Neural progenitor cell (in vitro differentiated cells): ENCODE measurements at places on chromosomes 3 and 15.

DNA sequence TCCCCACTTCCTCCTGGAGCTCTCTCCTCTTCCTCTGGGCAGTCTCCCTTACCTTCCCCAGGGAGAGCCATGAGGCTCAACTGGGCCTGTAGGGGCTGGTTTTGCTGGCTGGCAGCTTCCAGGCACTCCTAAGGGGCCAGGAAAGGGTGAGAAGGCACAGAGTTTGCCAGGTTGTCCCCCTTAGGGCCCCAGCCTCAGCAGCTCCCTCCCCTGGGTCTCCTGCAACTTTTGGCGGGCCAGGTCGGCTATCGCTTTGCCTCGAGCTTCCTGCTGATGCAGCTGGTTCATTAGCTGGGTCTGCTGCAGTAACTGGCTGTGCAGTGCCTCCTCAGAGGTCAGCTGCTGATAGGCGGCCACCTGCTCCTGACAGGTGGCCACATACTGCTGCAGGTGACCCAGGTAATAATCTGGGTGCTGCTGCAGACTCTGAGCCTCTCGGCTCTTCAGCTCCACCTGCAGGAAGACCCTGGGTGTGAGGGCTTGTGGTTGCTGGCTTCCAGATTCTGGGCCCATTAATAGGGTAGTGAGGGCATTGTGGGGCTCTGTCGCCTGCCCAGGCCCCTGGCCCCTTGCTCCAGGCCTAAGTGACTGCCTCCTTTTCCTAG is 29.7 kb upstream of the OR4F6 start:
- DNase-seq, result peak; percentile 20

GRCh38 chr3:100720426-100720825 is 11.1 kb downstream of the TFG start:
- DNase-seq, result peak; percentile 71

DNA sequence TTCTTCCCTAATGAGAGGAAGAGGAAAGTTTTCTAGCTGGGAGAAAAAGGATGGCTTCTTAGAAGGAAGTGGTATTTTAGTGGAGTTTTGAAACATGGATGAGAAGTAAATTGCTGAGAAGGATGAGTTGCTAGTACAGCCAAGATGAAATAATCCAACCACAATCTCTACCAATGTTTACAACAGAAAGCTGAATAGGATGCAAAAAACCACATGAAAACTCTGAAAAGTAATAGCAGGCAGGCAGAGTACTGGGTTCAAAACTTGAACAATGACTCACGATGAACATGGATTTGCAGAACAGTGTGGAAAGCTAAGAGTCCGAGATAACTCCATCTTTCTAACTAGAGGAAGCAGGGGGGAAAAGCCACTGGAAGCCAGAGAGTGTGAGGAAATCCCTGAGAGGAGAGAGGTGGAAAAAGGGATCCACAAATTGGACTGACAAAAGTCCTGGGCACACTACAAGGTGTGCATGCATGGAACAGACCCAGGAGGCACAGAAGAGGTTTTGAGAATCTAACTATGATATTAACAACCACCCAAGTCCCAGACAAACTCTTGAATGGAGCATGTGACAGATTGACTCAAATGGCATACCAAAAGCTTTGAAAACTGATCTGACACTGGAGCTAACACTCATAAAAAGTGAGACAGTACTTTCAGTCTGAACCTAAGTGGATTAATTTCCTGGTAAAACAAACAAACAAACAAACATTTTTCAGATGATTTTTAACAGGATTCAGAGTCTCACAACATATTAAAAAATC is 76.7 kb downstream of the ST6GAL1 start:
- no peak for DNase-seq

DNA sequence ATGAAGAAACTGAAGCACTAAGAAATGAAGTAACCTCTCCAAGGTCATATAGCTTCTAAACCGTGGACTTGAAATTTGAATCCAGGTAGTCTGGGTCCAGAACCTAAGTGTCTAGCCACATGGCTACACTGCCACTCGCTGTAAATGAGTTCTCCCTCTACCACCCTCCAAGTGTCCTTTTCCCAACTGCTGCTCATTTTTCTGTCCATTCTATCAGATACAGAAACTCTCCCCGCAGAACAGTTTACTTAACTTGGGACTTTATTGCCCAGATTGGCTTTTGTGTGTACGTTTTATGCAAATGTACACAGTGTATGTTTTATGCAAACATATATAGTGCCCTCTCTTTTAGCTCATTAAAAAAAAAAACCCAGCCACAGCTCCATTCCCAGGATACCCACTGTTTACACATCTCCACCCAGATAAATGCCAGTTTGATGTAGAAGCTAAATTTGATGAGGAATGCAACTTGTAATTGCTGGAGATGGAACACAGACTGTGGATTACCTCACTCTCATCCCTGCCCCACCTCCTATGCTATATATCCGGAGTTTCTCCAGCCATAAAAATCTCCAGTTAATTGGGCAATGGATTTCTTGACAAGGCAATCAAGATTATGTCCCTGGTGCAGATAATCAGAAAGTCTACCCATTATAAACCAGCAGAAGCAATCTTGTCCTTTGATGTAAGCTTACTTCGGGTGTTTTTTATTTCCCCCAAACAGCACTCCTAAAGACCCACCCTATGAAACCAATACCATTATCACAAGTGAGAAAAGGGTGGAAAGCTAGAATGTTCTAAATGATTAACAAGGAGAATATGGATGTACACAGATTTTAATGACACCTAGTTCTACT is 42.0 kb downstream of the THBS1 start:
- DNase-seq, result no peak

DNA sequence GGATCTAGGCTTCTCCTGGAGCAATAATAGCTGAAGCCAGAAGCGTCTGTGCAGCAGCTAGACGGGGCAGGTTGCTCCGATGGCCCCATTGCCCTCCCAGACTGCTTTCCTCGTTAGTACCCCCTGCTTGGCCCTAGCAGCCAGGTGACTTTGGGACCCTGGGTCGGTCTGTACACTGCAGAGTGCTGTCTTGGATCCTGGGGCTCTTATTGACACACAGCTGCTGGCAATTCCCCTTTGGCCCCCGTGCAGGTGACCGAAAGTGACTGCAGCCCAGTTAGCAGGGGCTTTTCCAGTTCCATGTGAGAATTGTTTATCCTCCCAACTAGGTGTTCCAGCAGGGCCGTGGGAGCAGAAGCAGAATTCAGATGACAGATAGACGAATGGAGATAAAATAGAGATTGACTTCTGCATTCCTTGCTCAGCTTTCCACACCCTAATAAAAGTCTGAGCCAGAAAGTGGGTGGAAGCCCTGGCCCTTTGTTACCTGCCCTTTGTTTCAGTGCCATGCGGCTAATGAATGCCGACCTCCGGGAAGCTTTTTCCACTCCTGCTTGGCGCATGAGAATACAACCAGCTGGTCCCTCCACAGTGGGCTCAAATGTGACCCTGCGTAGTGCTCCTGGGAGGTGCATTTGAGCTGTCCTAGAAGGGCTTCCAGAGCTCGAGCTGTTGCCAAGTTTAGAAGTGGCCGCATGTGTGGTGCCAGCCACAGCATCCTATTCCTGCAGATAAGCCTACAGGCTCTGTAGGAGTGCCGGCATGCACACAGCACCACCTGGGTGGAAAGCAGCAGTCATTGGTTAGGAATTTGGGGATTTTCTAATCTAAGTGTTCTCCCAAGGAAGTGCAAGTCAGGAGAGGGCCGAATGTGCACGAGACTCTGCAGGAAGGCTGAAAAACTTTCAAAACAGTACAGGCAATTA is 94.4 kb downstream of the SLCO3A1 start:
- peak; percentile 39 for DNase-seq

GRCh38 chr3:111936191-111936841 is 42.5 kb upstream of the ABHD10 start:
- DNase-seq, result no peak

GRCh38 chr3:17045705-17046104 is 160.9 kb downstream of the PLCL2 start:
- no peak for DNase-seq

GRCh38 chr15:92332125-92332899 is 61.4 kb upstream of the ST8SIA2 start:
- no peak for DNase-seq

GRCh38 chr15:83127547-83128150 is 20.2 kb downstream of the TM6SF1 start:
- no peak for DNase-seq

- DNase-seq, result peak; percentile 47
These were observed 7.6 kb upstream of the NR2E3 start for GRCh38 chr15:71802770-71803169.

DNA sequence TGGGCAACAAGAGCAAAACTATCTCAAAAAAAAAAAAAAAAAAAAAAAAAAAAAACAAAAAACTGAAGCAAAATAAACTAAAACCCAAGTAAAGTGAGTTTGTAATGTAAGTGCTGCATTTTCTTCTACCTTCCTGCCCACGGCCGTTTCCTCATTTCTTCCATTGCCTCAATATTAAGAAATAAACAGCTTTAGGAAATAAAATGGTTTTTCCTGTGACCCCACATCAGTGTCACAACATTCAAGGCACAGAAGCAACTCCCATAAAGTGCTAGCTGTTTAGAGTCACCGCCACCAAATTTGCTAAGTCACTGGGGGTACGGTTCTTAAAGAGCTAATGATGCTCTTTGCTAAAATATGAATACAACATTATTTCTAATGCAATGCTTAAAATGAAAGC is 3.3 kb downstream of the PKM start:
- DNase-seq, result no peak

GRCh38 chr3:13053420-13053819 is 19.8 kb downstream of the IQSEC1 start:
- DNase-seq, result no peak

- no peak for DNase-seq
These were observed 73.2 kb downstream of the BTLA start for GRCh38 chr3:112425858-112426750.

DNA sequence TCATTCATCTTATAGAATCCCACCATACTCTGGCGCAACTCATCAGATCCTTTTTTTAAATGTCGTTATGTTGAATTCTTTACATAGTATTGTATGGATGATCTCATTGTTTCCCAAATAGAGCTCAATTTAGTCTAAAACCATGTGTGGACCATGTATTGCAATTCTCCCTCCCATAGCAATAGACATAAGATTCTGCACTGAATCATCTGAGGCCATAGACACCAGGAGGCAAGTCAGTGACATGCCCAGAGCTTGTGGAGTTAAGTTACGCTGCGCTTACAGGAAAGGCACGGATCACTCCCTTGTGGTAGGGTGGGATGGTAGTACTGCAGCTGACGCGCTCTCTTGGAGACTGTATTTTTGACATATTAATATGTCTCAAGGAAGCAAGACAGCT is 211.0 kb downstream of the GABRB3 start:
- DNase-seq, result no peak

- no peak for DNase-seq
These were observed 325.0 kb downstream of the SATB1 start for GRCh38 chr3:18100121-18100520.

DNA sequence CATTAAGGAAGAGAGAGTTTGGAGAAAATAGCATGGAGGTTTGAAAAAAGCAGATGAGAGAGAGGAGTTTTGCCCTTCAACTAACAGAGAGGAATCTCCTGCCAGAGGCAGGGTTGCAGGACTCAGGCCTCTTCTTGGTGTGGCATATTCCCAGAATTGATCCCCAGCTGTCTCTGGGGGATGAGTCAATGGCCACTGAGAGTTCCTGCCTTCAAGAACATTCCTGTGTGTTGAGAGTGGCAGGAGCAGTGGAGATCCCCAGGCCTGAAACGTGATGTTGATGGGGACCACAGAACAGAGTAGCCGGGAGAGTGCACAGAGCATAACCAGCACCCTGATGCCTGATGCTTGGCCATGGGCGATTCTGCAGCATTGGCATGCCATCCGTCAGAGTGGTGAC is 348.4 kb upstream of the THBS1 start:
- DNase-seq, result no peak

GRCh38 chr3:146195605-146196004 is 34.6 kb upstream of the PLOD2 start:
- DNase-seq, result no peak

- no peak for DNase-seq
These were observed 103.7 kb downstream of the FRMD4B start for GRCh38 chr3:69282181-69282580.

- DNase-seq, result no peak
These were observed 4.8 kb upstream of the HCLS1 start for GRCh38 chr3:121665488-121665887.

DNA sequence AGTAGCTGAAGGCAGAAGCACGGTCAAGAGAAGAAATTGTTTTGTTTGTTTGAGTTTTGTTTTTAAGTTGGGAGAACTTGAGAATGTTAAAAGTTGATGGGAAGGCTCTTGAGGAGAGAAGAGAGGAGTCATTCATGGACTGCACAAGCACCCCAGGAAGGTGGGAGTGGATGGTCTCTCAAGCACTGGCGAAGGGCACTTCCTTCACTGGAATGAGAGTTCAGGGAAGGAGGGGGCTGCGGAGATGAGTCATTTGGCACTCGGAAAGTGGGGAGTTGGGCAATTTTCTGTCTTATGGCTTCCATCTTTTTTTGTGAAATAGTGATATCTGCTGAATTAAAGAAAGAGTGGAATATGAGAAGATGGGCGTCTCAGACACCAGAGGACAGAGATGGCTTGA is 66.0 kb downstream of the ATP13A4 start:
- no peak for DNase-seq

- no peak for DNase-seq
These were observed 78.6 kb downstream of the RNF13 start for GRCh38 chr3:149891621-149892020.

DNA sequence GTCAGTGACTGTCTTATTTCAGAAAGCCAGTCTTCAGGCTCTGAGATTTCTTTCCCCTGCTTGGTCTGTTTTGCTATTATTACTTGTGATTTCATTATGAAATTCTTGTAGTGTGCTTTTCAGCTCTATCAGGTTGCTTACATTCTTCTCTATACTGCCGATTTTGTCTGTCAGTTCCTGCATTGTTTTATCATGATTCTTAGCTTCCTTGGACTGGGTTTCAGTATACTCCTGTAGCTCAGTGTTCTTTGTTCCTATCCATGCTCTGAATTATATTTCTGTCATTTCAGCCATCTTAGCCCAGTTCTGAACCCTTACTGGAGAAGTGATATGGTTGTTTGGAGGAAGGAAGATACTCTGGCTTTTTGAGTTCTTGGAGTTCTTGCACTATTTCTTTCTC is 40.5 kb downstream of the CEP63 start:
- no peak for DNase-seq

- DNase-seq, result no peak
These were observed 233.9 kb upstream of the GOLGA6L4 start for GRCh38 chr15:84001655-84002054.

GRCh38 chr15:68786753-68787152 is 33.9 kb downstream of the ANP32A start:
- no peak for DNase-seq

DNA sequence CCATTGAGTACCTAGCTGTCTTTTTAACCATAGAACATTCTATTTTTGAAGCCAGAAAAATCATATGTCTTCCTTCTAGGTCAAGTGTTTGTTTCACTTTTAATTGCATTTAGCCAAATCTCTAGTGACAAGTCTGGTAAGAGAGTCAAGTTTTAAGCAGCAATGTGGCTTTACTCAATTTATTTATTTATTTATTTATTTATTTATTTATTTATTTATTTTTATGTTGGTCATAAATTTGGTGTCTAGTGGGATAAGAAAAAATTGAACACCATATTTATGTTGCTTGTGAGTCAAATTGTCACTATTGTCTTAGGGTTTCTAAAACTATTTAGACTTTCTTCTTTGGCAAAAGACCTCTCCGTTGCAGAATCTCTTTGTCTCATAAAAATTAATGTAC is 174.5 kb upstream of the BCHE start:
- no peak for DNase-seq
